ENCODE measurements at places on chromosomes 7 and 10. TPM values are rescaled to one million over a fixed set of nuclear protein-coding genes. Genes with fewer than 3 reads are reported as not detected.

MRLN gene
- total RNA-seq, result not detected

JMJD1C gene
- total RNA-seq, result 72.7 TPM

AKR1E2 gene
- 38.9 TPM for total RNA-seq

GPR15LG gene
- total RNA-seq, result not detected

ZNF488 gene
- 0.13 TPM for total RNA-seq
